Liver (tissue), 10 donors: ENCODE measurements at places on chromosomes 4 and X.

DNA sequence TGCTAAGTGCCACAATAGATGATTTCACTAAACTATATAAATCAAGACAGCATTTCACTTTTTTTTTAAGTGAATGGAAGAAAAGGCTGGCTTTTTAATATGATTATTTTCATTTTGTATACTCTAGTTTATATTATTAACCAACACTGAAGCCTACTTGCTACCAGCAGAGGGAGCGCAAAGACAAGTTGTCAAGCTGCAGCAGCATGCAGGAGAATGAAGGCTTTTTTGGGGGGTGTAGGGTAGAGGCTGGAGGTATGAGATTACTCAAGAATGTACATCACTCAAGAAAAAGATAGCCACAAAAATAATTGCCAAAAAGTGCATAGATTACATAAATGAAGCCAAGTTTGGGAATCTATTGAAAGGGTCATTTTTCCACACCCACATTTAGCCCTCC, 519.5 kb downstream of the FGF13 start:
- H3K36me3 ChIP-seq: no peaks in the 10 kb centered on the region
- H3K27ac ChIP-seq: no peak overlapping the region
- H3K4me3 ChIP-seq: no peak overlapping the region

DNA sequence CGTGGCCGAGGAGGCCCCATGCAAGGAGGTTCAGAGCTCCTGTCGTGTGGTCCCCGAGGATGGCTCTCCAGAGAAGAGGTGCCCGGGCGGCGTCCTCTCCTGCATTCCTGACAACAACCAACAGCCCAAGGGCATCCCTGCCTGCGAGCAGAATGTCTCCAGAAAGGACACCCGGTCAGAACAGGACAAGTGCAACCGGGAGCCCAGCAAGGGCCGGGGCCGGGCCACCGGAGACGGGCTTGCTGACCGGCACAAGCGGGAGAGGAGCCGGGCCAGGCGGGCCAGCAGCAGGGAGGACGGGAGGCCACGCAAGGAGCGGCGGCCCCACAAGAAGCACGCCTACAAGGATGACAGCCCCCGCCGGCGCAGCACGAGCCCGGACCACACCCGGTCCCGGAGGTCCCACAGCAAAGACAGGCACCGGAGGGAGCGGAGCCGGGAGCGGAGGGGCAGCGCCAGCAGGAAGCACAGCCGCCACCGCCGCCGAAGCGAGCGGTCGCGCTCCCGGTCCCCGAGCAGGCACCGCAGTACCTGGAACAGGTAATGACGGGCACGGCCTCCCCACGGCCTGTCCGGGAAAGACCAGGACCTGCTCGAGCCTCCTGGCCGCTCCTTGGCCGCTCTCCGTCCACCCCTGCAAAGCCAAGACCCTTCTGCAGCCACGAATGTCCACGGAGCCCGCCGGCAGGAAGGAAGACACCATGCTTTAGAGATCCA, 9.8 kb downstream of the AKAP17A start:
- no peak overlapping the region for H3K27ac ChIP-seq
- DNase-seq: no peak
- H3K4me1 ChIP-seq: no peaks in the 10 kb centered on the region
- peaks cover 50% of the 10 kb centered on the region for H3K36me3 ChIP-seq
- no peak overlapping the region for H3K4me3 ChIP-seq

GRCh38 chrX:103212749-103213457, 2.0 kb upstream of the BEX4 start:
- H3K4me3 ChIP-seq: no peak overlapping the region
- no peaks in the 10 kb centered on the region for H3K36me3 ChIP-seq
- no peaks in the 10 kb centered on the region for H3K4me1 ChIP-seq

- H3K4me3 ChIP-seq: no peak overlapping the region
- no peaks in the 10 kb centered on the region for H3K36me3 ChIP-seq
- no peak overlapping the region for H3K27ac ChIP-seq
- no peaks in the 10 kb centered on the region for H3K4me1 ChIP-seq
Observed at GRCh38 chrX:111445485-111445884, 33.5 kb upstream of the DCX start.

DNA sequence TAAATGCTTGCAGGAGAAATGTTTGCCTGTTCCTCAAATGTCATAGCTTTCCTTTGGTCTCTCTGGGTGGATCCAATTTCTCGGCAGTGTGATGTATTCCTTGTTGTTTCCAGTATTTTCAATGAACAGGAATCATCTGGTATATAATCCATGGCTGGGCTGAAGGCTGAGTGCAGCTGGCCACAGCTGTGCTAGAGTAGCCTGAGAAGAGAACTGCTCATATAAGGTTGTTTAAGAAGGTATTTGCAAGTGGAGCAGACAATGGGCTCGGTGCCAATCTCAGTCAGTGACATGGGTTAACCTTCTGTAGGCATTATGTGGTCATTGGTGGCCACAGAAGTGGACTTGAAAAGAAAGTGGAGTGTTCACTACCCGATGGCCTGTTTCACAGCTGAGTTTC, 390.3 kb downstream of the SPRY1 start:
- H3K27me3 ChIP-seq: no peaks in the 10 kb centered on the region
- H3K4me3 ChIP-seq: no peak overlapping the region
- DNase-seq: no peak

DNA sequence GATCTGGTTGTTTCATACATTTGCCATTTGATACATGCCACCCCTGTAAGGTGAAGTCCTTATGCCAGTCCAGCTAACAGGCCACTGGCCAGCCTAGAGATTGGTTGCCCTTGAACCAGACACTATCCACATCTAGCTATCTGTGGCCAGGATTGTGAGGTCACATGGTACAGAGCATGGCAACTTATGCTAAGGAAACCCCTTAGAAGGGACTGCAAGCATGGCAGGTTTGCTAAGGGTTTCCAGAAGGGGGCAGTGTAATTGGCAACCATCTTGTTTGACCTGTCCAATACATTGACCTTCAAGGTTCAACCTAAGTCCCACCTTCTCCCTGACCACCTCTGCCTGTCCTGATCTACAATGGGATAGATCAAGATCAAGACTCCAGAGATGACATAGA, 47.5 kb downstream of the SMC1A start:
- H3K4me1 ChIP-seq: no peaks in the 10 kb centered on the region
- H3K27ac ChIP-seq: no peak overlapping the region
- H3K36me3 ChIP-seq: peaks cover 12% of the 10 kb centered on the region
- H3K4me3 ChIP-seq: no peak overlapping the region
- DNase-seq: no peak

DNA sequence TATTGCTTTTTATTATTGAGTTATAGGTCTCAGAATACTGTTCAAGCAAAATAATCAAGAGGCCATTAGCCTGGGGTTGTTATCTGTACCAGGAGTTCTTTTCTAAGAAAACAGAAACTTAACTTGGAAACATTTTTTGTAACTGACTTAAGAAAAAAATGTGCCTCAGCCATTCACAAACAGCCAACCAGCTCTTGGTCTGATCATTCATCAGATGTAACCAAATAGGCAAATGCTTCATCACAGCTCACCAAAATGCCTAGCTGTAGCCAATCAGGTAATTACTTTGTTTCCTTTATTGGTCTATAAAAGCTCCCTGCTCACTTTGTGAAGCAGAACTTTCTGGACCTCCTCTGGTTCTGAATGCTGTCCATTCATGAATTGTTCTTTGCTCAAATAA, 387.7 kb downstream of the FAT4 start:
- no peaks in the 10 kb centered on the region for H3K27me3 ChIP-seq
- no peak for DNase-seq
- no peaks in the 10 kb centered on the region for H3K36me3 ChIP-seq
- H3K27ac ChIP-seq: no peak overlapping the region

DNA sequence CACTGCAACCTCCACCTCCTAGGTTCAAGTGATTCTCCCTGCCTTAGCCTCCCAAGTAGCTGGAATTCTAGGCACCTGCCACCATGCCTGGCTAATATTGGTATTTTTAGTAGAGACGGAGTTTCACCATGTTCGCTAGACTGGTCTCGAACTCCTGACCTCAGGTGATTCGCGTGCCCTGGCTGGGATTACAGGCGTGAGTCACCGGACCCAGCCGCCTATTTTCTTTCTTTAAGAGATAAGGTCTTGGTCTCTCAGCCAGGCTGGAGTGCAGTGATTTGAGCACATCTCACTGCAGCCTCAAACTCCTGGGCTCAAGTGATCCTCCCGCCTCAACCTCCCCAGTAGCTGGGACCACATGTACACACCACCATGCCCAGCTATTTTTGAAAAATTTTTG, 166.5 kb downstream of the DHRSX start:
- H3K36me3 ChIP-seq: no peaks in the 10 kb centered on the region
- DNase-seq: no peak
- H3K4me3 ChIP-seq: no peak overlapping the region
- no peaks in the 10 kb centered on the region for H3K27me3 ChIP-seq
- no peak overlapping the region for H3K27ac ChIP-seq

- H3K36me3 ChIP-seq: no peaks in the 10 kb centered on the region
- no peaks in the 10 kb centered on the region for H3K27me3 ChIP-seq
- H3K27ac ChIP-seq: no peak overlapping the region
- H3K4me3 ChIP-seq: no peak overlapping the region
- H3K4me1 ChIP-seq: no peaks in the 10 kb centered on the region
Observed at GRCh38 chr4:148539387-148539786, 97.2 kb upstream of the NR3C2 start.

- H3K36me3 ChIP-seq: no peaks in the 10 kb centered on the region
- H3K4me1 ChIP-seq: peaks cover 8% of the 10 kb centered on the region
Observed at GRCh38 chr4:77538144-77538543, 67.5 kb upstream of the CXCL13 start.

DNA sequence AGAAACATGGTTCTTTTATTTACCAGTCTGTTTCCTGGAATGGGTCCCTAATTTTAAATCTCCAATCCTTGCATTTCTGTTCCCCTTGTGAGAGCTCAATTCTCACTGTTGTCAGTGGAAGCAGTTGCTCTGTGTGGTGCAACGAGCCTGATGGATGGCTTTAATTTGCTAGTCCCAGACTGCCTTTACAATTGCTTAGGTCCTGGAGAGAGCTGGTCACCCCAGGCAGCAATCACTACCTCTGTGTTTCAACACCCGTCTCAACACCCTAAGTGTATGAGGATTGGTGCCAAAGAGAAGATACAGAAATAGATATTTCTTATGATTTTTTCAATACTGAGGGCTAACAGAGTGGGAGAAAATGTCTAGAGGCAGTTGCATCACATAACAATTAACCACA, 873.8 kb downstream of the GLUD2 start:
- H3K36me3 ChIP-seq: no peaks in the 10 kb centered on the region
- H3K27ac ChIP-seq: no peak overlapping the region
- H3K4me3 ChIP-seq: no peak overlapping the region
- no peak for DNase-seq
- H3K27me3 ChIP-seq: no peaks in the 10 kb centered on the region

GRCh38 chr4:7777871-7778509, 161.7 kb downstream of the AFAP1 start:
- no peaks in the 10 kb centered on the region for H3K4me1 ChIP-seq
- no peak overlapping the region for H3K4me3 ChIP-seq
- H3K36me3 ChIP-seq: no peaks in the 10 kb centered on the region
- DNase-seq: no peak
- no peak overlapping the region for H3K27ac ChIP-seq
- no peaks in the 10 kb centered on the region for H3K27me3 ChIP-seq

DNA sequence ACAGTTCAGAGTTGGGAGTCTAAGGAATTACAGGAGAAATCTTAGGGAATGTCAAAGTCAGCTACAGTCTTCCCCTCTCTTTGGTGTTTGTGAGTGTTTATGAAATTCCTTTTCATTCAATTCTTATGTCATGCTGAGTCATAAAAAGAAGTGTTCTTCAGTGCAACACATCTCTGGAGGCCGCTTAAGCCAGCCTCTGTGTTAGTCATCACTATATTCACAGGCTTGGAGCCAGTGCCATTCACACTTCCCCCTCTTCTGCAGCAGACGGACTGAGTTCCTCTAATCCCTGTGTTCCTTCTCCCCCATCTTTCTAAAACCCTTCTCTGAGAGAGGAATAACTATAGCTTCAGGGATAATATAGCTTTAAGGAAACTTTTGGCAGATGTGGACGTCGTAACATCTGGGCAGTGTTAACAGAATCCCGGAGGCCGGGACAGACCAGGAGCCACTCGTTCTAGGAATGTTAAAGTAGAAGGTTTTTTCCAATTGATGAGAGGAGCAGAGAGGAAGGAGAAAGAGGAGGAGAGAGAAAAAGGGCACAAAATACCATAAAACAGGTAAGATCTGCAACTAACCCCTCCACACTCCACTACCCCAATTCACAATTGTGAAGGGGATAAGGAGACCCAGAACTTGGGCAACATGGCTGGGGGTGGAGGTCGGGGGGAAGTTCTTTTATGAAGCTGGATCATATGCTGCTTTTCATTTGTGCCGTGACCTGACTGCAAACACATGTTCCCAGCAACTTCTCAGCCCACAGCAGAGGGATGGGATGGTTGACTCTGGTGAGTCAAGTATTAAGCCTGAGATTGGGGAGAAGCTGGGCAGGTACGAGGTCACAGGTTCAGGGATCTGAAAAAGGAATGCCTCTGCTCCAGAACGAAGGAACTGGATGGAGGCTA, at the start of gene SRPX2:
SRPX2 (plus strand) TSS at position 244 of the 905 bp plus-strand sequence. CDS start 2,124 bp downstream, outside the sequence.
- no peak within 1 kb of the TSS for H3K4me3 ChIP-seq
- peaks cover 23% of the 10 kb centered on the region for H3K4me1 ChIP-seq
- H3K36me3 ChIP-seq: no peaks in the 10 kb centered on the region
- no peak within 1 kb of the TSS for H3K27ac ChIP-seq
- no peaks in the 10 kb centered on the region for H3K27me3 ChIP-seq

GRCh38 chr4:19266566-19266965, 985.1 kb upstream of the SLIT2 start:
- no peak overlapping the region for H3K27ac ChIP-seq
- DNase-seq: no peak
- H3K4me1 ChIP-seq: no peaks in the 10 kb centered on the region
- no peaks in the 10 kb centered on the region for H3K36me3 ChIP-seq
- H3K4me3 ChIP-seq: no peak overlapping the region

GRCh38 chr4:2781911-2782310, 11.0 kb upstream of the SH3BP2 start:
- H3K4me1 ChIP-seq: no peaks in the 10 kb centered on the region
- no peaks in the 10 kb centered on the region for H3K36me3 ChIP-seq
- H3K27me3 ChIP-seq: no peaks in the 10 kb centered on the region
- no peak for DNase-seq
- no peak overlapping the region for H3K4me3 ChIP-seq

DNA sequence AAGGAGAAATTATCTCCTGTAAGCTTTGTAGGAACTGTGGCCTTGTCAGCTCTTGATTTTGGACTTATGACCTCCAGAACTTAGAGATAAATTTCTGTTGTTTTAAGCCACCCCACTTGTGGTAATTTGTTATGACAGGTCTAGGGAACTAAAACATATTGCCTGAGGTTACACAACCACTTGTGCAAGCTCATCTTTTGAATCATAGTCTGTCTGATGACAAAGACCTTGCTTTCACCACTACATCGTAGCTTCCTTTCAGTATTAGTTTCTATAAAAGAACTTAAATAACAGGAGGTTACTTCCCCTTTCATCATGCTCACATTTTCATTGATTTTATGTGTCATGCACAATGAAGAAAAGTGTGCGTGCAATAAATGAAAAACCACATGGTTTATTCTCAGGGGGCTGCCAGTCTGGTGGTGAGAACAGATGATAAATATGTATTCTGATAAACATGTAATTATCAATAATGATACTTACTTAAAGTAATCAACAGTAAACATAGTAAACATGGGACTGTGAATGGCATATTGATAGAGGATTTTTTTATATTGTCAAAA, 690.0 kb upstream of the HS3ST1 start:
- H3K27me3 ChIP-seq: no peaks in the 10 kb centered on the region
- H3K27ac ChIP-seq: no peak overlapping the region
- H3K4me1 ChIP-seq: no peaks in the 10 kb centered on the region
- no peak for DNase-seq
